Urothelium cell line (cell line): ENCODE measurements at places on chromosomes 2 and 18.

DNA sequence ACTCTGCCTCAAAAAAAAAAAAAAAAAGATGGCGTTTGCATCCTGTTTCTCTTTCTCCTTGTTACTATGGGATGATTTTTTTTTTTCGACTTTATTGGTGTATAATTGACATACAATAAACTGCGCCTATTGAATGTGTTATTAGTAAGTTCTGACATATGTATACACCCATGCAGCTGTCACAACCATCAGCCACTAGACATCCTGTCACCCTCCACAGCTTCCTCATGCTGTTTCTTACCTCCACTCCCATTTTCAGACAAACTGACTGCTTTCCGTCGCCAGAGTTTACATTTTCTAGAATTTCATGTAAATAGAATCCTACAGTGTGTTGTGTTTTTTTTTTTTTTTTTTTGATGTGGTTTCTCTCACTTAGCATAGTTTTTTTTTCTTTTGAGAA is 27.9 kb downstream of the RRM2 start:
- DNase-seq, result no peak

DNA sequence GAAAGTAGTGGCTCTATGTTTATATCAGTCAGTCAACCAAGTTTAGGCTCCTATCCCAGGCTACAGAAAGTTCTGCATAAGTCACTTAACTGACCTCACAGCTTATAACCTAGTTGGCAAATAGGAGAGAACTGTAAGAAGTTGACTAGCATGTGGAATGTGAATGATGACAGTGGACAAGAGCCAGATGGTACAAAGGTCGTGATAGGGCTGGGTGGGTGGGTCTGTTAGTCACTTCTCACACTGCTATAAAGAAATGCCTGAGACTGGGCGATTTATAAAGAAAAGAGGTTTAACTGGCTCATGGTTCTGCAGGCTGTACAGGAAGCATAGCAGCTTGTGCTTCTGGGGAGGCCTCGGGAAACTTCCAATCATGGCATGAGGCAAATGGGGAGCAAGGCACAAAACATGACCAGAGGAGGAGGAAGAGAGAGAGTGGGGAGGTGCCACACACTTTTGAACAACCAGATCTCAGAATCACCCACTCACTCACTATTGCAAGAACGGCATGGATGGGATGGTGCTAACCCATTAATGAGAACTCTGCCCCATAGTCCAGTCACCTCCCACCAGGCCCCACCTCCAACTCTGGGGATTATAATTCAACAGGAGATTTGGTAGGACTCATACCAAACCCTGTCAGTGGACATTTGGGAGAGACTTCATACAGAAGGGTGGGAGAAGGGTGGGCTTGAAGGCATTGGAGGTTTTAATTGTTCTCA is 68.8 kb downstream of the LTBP1 start:
- peak; percentile 31 for DNase-seq

DNA sequence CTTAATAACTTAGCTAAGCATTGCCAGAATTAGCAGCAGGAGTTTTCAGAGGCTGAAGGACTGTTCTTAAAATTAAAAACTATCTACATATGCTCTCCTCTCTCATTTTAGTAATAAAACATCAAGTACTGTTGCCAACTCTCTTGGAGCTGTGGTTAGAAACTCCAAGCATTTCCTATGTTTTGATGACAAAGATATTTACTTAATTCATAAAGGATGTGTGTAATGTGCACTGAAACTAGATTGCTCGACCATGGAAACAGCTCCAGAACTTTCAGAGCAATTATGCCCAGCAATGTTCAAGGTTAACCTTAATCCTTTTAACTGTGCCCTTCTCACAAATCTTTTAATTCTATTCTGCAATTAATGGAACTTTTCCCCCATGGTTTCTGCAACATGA is 8.4 kb downstream of the GRP start:
- DNase-seq, result no peak

GRCh38 chr18:8480506-8481328 is 128.5 kb upstream of the RAB12 start:
- peak; percentile 83 for DNase-seq

- no peak for DNase-seq
Measured at GRCh38 chr2:188294352-188294926, 2.8 kb downstream of the GULP1 start.

GRCh38 chr2:69103419-69103818 is 90.4 kb downstream of the ANTXR1 start:
- DNase-seq, result no peak

GRCh38 chr2:27954221-27954673 is 63.7 kb downstream of the BABAM2 start:
- peak; percentile 30 for DNase-seq

GRCh38 chr2:94984964-94985575 is 40.4 kb upstream of the MAL start:
- DNase-seq, result no peak
